CD8-positive, alpha-beta T cell (primary cell): ENCODE measurements at places on chromosomes 6 and 20.

DNA sequence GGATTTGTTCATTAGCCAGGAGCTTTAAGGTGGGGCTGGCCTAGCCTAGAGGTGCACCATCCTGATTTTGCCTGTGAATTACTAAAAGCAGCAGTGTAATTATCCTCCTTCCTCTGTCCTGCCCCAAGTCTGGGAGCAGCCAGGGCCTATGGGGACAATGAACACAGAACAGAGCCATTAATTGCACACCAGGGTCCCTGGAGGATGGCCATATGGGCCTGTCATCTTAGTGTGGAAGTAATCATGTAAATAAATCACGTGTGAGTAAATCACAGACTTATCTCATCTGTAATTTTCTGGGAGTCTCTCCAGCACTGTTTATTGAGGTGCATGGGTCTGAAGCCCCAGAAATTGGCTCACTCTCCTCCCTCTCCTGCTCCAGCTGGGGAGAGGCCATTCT is 176.3 kb downstream of the LRFN2 start:
- DNase-seq, result no peak

DNA sequence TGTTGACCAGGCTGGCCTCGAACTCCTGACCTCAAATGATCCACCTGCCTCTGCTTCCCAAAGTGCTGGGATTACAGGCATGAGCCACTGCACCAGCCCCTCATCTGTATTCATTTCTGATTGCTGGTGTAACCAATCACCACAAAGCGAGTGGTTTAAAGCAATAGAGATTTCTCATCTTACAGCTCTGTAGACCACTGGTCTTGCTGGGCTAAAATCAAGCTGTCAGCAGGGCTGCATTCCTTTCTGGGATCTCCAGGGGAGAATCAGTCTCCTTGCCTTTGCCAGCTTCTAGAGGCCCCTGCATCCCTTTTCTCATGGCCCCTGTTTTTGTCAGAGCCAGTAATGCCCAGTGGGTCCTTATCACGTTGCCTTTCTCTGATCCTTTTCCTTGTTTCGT is 49.9 kb upstream of the PMEPA1 start:
- DNase-seq, result no peak

- DNase-seq, result peak; percentile 53
These were observed 4.4 kb downstream of the CD83 start for GRCh38 chr6:14121936-14122344.

GRCh38 chr20:32062776-32063170 is 10.7 kb downstream of the HCK start:
- DNase-seq, result no peak

DNA sequence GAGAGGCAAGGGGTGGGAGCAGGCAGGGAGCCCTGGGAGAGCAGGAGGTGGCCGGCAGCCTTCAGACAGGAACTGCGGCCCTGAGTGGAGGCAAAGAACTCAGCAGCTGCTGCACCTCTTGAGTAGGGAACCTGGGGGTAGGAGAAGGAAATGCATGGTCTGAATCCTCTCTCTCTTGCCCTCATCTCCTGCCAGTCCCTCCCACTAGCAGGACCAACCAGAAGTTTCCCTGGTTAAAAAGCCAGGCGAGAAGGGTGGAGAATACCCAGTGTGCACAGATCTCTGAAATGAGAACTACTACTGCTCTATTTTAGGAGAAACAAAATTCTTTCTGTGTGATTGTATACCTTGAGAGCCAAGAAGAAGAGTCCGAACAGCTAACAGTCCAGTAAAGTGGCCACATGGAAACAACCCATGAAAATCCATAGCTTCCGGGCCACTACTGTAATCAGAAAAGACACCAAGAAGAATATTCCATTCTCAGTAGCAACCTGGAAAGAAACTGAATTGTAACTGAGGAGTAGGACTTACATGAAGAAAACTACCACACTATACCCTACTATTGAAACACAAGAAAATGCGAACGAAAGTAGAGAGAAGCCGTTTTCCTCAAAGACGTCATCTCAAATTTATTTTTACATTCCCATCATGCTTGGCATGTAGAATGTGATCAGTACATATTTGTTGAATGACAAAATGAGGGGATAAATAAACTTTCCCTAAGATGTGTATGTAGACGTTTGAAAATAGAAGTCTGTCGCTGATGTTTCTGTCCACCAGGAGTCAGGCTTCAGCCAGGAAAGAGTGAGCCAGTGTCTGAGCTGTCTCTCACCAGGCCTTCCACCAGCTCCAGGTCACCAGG is 25.6 kb downstream of the WRNIP1 start:
- DNase-seq, result peak; percentile 21

DNA sequence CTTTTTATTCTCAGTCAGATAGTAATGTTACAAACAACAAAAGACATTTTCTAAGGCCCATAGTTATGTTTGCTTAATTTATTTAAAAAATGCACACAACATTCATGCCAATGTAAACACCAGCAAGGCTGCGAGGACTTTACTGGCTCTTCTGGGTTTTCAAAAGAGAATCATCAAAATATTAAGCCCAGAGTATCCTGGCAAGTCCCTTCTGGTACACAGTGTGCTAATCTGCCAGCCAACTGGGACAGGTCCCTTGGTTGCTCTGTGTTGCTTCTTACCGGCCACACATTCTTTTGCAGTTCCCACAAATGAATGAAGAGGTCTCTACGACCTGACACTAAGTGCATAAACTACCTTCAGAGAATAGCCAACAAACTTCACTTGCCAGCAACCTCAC is 42.6 kb upstream of the SPDEF start:
- DNase-seq, result no peak

- DNase-seq, result no peak
These were observed 18.8 kb downstream of the LATS1 start for GRCh38 chr6:149699150-149699549.

DNA sequence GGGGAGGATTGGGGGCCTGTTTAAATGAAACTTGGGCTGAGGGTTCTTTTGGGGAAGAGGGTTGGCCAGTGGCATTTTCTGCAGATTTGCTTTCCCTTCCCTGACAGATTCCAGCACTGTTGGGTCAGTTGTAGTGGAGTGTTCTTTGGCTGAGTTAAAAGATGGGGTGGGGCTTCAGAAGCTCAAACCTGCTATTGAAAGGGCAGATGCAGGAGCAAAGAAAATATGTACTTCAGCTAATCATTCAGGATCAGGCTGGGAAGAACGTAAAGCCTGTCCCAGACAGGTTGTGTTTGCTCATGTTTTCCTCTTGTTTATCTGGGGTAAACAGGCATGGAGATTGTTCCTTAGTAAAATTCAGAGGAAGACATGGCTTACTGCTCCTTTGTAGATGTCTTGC is 2.5 kb downstream of the SASH1 start:
- DNase-seq, result no peak

- DNase-seq, result no peak
These were observed 462.4 kb upstream of the NRSN1 start for GRCh38 chr6:23663652-23664051.

- DNase-seq, result no peak
These were observed 31.7 kb downstream of the IL20RA start for GRCh38 chr6:137013031-137013430.

DNA sequence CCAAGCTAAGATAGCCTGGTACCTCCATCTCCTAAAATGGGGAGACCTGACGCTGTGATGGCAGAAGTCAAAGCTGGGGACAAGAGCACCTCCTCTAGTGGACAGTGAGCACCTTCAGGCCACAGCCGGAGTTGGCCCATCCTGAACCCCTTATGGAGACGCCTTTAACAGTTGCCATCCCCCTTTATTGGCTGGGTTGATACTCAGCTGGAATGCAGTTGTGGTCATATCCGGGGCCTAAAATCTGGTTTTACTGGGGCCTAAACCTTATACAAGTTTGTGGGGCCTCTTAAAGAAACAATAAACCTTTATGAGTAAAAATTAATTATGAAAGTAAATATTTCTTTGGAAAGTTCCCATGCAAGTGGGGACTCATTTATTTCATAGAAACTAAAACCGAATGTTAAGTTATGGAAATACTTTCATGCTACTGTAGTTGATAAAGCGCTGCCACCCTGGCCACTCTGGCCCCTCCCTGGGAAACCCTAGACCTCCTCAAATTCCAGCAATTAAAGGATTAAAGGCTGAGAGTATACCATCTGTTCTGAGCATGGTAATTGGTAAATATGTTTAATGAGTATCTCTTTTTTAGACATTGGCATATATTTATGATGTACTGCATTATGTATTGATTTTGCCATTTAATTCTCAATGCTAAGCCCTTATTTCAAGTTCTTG is 95.1 kb upstream of the SASH1 start:
- no peak for DNase-seq

GRCh38 chr6:155980768-155981079 is 525.1 kb upstream of the NOX3 start:
- no peak for DNase-seq

DNA sequence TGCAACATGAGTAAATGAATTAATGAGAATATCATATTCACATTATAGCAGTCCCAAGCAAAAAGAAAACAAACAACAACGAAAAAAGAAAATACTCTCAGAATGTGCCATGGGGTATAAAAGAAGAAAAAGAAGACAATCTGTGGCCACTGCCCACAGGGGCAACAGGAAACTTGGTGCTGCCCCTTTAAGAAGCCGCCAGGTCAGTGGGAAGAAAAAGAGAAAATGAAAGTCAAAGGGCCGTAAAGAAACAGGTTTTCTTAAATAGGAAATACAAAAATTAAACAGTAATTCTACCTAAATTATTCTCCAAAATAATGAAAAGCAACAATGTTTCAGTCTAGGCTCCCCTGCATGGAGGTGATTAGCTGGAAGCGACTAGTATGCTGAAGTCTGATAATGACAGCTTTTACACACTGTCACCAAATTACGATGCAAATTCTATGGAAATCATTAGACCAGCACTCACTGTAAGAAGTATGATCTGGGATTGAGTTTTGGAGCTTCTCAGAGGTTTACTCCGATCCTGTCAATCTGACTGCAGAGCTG is 23.6 kb downstream of the GMDS start:
- no peak for DNase-seq

- no peak for DNase-seq
These were observed 42.6 kb upstream of the IRF4 start for GRCh38 chr6:348860-349396.

- DNase-seq, result no peak
These were observed 29.3 kb downstream of the FOXF2 start for GRCh38 chr6:1418471-1419191.

GRCh38 chr6:75085931-75086635 is 119.8 kb downstream of the COL12A1 start:
- no peak for DNase-seq

DNA sequence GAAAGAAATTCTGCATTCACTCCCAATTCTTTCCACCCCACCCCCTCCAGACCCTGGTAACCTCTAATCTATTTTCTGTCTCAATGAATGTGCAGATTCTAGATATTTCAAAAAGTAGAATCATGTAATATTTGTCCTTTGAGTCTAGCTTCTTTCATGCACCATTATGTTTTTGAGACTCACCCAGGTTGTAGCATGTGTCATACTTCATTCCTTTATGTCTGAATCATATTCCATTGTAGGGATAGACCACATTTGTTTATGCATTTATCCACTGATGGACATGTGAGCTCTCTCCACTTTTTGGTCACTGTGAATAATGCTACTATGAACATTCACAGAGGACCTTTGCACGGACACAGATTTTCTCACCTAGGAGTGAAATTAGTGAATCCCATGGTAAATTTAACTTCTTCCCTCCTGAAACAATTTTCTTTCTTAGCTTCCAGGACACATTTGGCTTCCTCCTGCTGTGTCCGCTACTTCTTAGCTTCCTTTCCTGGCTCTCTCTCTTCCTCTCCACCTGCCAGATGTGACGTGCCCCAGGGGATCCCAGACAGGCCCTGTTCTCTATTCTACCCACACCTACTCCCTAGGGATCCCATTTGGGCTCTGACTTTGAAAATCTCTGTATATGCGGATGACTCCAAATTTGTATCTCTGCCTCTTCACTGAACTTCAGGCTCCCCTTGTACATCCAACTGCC is 24.1 kb upstream of the ARFGEF2 start:
- DNase-seq, result no peak

- DNase-seq, result no peak
These were observed 42.9 kb downstream of the CDH26 start for GRCh38 chr20:60001108-60001507.

DNA sequence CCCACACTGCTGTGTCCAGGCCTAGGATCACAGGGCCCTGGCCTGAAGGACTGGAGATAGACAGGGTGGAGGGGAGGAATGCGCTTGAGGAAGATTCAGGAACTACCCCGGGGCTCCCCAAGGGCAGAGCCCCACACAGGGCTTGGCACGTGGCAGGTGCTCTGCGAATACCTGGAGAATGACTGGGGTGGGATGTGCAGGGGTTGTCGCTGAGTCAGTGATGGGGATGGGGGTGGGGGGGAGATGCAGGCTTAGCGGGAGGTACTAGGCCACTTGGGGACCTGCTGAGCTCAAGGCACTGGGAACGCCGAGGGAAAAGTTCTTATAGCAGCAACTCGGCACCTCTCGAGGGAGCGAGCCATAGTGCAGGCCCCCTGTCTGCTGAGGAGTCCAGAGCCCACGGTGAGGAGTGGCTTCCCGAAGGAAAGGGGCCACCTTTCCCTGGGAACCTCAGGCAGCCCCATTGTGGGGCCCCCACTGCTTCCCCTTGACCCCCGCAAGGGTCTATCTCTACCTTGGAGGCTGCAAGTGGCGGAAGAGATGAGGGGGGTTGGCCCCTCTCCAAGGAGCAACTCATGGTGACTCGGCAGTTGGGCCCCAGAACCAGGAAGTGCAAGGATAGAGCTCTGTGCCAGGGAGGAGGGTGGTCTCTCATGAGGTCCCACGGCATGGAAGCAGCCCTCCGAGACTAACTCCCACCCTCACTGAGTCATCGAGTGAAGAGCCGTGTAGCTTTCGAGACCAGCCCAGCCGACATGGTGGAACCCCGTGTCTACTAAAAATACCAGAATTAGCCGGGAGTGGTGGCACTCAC is 33.1 kb downstream of the SRC start:
- DNase-seq, result no peak

- DNase-seq, result peak; percentile 40
These were observed 267.9 kb downstream of the PLCB1 start for GRCh38 chr20:8399947-8400346.

- DNase-seq, result no peak
These were observed 24.3 kb downstream of the EDEM2 start for GRCh38 chr20:35122756-35123405.

GRCh38 chr20:58128635-58129625 is 99.5 kb downstream of the ANKRD60 start:
- no peak for DNase-seq

GRCh38 chr6:33577106-33577535 is 3.0 kb downstream of the BAK1 start:
- DNase-seq, result no peak

DNA sequence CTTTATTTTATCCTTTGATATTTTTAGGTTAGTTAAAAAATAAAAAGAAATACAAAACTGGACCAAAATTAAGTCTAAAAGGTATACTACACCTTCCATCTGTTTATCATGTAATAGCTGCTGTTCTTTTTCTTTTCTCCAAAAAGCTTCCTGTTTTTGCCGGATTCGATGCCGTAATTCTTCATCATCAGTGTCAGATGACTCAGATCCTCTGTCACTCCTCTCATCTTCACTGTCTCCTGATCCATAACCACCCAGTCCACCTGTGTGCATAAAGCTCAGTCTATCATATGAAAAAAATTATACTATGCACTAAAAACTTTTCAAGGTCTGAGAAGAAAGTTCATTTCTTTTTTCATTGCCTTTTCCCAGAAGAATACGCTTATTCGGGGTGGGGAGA is 8.5 kb upstream of the COQ3 start:
- DNase-seq, result no peak

GRCh38 chr6:169454204-169454871 is 200.7 kb upstream of the THBS2 start:
- DNase-seq, result no peak

- no peak for DNase-seq
These were observed 185.4 kb upstream of the SLC24A3 start for GRCh38 chr20:19026901-19027644.

- peak; percentile 13 for DNase-seq
These were observed 11.2 kb downstream of the SLC35A1 start for GRCh38 chr6:87483929-87484328.
